T follicular helper cell (primary cell): ENCODE measurements at places on chromosomes 2 and 18.

GRCh38 chr18:70292628-70293027, 3.8 kb downstream of the SOCS6 start:
- no peak for DNase-seq

- DNase-seq: no peak
Observed at GRCh38 chr2:159137511-159138241, 148.8 kb downstream of the WDSUB1 start.

DNA sequence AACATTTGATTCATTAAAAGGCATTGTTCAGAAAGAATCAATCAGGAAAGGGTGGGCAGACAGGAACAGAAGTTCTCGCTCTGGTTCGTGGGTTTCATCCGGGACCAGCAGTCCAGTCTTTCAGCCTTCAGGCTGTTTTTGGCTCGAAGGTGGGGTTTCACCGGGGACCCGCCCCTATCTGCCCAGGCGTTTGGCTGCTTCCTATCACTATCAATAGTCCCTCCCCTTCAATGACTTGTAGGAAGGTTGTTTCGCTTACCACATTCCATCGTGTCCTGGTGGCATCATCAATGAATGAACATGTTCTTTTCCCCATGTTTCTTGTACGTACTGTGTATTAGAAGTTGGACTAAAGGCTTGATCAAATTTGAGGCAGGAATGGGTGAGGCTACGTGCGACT, 130.3 kb downstream of the NEDD4L start:
- no peak for DNase-seq

GRCh38 chr18:63206433-63207142, 113.0 kb downstream of the BCL2 start:
- DNase-seq: no peak

DNA sequence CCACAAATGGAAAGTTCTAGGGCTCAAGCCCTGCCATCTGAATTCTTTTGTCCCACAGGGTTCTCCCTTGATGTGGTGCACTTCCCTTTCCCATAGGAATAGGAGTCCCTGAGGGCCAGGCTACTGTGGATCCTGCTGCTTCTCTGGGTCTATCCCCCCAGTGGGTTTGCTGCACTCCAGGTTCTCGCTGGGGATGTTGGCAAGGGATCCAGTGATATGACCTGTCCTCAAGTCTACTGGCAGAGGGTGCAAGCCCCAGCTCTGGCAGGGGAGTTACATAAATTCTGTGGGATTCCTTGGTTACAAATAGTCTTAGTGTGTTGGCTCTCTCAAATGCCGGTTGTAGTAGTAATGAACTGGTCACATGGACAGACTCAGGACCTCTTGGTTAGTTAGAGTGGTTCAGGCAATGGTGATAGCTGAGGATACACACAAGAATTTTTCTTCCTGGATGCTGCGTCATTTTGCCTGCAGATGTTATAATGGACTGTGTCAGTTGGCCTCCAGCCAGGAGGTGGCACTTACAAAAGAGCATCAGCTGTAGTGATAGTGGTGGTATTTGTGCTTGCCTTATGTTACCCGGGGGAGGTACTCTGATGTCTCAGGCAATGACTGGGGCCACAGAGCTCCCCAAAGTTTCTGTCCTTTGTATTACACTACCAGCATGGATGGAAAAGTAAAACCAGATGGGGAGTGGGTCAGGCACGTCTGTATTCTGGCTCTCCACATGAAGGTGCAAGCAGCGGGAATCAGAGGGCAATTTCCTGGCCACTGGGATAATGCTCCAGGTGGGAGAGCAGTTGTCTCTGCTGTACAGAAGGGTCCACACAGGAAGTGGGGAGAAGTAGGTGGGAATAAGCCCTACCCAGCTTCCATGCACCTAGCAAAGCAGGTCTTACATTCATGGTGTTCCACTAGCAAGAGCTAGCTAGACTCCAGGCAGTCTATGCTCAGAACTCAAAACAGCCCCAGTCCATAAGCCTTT, 267.9 kb downstream of the SOX11 start:
- no peak for DNase-seq

GRCh38 chr2:86286516-86286915, 50.9 kb downstream of the REEP1 start:
- DNase-seq: no peak

- no peak for DNase-seq
Observed at GRCh38 chr2:3291750-3292149, 85.9 kb downstream of the EIPR1 start.

- DNase-seq: no peak
Observed at GRCh38 chr2:50627505-50627904, 404.4 kb downstream of the NRXN1 start.

DNA sequence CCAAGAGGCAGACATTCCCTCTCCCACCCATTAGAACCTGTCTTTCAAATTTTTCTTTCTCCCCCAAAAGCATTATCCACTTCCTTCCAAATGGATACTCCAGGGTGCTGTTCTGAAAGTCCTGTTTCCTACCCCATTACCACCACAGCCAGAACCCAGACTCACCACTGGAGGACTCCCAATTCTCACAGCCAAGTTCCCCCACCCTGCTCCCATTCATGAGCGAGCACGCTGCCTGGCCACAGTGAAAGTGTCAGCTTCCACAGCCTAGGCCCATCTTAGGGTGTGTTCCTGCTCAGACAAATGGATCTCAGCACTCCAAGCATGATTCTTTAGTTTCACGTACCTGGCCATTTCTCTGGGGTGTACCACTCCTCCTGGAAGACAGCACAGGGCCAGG, 3.8 kb upstream of the ANKRD53 start:
- DNase-seq: no peak

GRCh38 chr2:177622521-177622920, 229.9 kb downstream of the AGPS start:
- DNase-seq: no peak

DNA sequence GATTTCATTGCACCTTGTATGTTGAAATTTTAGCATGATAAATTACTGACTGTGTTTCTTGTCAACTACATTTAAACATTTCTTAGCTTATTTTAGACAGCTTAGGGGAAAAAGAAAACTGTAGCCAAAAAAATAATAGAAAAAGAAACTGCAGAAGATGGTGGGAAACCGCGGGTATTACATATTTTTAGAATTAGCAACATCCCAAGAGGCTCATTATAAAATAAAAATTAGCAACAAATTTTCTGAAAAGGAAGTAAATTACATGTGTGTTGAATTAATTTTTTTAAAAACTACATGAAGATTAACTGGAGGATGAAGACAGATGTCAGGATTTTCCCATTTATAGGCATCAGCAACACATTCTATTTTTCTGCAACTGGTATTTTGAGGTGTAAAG, 4.3 kb downstream of the PELI1 start:
- no peak for DNase-seq

DNA sequence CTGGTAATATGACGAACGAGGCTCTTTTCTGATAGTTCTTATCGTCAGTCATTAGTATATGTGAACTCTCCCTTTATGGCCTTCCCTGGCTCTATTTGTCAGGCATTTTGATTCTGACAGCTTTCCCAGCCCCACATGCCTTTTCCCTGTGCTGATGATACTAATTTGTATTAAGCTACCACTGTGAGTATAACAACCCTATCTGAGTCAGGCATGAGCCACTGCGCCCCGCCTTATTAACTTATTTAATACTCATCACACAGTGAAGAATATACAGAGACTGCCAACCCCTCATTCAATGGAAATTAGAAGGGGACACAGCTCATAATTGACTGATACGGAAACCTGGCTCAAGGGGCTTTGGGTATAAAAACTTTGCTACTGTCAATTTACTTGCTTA, 140.0 kb downstream of the NETO1 start:
- no peak for DNase-seq

- DNase-seq: no peak
Observed at GRCh38 chr2:201888426-201888800, 82.1 kb downstream of the CDK15 start.

DNA sequence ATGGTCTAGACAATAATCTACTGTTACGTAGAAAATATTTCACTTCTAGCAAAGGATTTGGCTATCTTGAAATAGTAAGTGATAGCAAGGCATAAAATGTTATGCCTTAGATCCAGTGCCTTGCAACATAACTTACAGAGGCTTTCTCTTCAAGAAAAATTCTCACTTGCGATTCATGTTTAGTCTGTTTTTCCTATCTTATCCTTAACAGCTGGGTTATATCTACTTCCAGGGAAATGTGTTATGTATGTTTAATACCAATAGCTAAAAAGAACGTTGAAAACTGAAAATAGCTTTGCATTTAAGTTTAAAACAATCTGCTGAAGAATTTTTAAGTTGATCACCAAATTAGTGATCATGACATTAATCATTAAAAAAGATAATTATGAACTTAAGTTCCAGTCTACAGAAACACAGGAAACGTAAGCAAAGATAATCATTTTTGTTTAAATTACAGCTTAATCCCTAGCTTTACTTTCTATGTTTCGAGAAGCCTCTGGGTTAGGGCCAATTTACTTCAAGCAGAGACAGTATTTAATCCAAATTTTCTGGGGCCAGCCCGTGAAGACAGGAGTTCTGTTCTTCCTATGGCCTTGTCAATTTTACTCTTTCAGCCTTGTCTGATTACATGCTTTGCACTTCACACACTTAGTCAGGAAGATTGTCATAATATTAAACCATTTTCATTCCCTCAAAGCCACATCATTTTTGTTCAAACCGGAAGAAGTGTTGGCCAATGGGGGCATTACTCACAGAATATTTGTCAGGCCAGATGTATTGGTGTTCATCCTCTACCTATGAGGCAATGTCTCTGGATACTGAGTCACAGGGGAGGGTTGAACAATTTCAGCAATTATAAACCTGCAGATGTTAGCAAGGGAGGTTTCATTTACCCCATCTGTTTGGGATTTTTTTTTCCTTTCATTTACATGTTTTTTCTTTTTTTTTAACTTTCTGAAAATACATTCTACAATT, 1132.9 kb upstream of the ZEB2 start:
- DNase-seq: no peak

GRCh38 chr2:227871375-227871791, at the start of gene DAW1:
Gene DAW1, plus strand, starts transcription at chr2:227871631. Its CDS starts 59 bp downstream, at chr2:227871690.
- DNase-seq: peak; percentile 12

DNA sequence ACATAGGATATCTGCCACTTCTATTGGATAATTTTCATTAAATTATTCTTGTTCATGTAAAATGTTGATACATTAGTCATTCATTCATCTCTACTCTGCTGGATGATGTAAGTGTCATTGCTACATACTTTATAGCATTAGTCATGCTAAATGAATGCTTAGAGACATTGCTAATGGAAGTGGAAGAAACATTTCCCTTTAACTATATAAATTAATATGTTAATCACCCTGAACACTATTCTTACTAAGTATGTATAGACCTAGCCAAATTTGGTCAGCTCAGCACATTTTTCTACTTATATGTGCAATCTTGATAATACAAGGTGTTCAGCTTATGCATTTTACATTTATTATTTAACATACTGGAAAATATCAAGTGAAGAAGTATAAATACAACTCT, 160.2 kb downstream of the DPP4 start:
- DNase-seq: no peak

DNA sequence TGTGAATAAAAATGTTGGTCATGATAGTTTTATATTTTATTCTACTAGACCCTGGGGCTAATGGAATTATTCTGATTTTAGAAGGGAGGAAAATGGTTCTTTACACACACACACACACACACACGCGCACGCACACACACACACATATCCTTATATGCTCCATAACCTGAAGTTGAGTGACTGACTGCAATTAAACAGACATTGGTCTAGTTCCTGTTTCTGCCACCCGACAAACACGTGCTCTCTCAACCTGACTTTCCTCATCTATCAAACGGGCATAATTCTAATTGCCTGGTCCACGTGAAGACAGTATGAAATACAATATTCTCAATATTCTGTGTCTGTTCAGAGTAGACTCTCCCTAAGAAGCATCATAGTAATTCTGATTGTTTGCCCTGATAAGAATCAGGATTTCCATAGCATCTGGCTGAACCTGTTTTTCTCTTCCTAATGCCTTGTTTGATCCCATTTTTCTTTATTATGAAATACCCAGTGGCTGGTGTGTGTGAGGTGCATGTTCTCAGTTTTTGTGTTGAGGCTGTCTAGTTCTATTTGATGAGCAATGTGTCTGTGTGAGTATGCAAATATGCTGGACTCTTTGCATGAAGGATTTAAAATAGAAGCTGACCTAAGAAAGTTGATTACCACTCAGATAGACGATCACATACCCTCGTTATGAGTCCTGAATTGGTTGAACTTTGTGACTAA, 51.0 kb downstream of the SETBP1 start:
- DNase-seq: no peak

GRCh38 chr2:48313036-48313877, 216.7 kb upstream of the STON1 start:
- no peak for DNase-seq

DNA sequence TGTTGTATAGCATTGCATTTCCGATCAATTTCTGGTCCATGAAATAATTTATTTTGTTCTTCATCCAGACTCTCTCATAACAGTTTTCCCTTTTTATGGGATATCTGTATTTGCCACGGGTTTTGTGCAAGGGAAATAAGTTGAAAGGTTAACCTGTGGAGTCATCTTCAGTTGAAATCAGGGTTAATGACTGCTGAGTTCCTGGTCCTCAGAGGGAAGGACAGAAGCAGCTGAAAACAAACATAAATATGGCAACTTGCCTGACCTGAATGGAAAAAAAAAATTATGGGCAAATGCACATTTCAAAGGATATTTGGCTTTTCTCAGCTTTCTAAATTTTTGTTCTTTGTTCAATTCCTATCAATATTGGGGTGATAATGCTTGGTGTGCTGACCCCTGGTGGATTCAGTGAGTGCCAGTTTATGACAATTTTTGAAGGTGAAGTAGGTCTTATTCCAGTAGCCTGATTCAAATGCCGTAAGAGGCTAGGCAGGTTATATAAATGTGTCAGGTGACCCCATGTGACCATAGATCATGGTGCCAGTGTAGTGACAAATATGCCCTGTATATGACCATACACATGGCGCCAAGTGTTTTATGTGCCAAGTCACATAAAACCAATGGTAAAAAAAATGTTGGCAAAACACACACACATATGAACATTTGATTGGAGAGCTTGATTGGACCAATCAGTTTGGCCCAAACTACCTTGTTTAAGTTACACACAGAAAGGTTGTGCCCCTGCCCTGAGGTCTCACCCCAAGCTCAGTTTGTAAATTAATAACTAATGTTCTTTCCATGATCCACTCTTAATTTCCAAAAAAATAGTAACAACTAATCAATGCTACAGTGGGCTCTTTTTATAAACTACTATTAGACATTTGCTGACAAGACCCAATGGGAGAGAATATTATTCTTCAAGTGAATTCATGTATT, 47.6 kb upstream of the FAM124B start:
- no peak for DNase-seq

- no peak for DNase-seq
Observed at GRCh38 chr2:119864318-119864717, 104.6 kb downstream of the PTPN4 start.

DNA sequence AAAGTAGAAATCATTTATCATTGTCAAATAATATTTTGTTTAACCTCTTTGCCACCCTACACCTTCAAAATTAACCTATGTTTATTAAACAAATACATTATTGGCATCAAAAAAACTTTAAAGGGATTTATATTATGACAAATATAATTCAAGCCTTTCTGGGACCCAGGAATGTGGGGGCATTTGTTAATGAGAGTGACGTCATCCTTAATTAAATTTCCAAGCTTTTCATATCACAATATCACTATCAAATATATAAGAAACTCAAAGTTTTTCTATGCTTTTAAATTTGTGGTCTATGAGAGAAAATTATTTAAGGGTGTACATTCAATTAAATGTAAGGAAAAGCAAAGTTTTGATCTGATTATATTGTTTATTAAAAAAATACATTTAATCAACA, 307.4 kb upstream of the POU3F3 start:
- no peak for DNase-seq
